Caki2 (cell line): ENCODE measurements at places on chromosomes 13 and 19. TPM values are rescaled to one million over a fixed set of nuclear protein-coding genes. Genes with fewer than 3 reads are reported as not detected.

DNA sequence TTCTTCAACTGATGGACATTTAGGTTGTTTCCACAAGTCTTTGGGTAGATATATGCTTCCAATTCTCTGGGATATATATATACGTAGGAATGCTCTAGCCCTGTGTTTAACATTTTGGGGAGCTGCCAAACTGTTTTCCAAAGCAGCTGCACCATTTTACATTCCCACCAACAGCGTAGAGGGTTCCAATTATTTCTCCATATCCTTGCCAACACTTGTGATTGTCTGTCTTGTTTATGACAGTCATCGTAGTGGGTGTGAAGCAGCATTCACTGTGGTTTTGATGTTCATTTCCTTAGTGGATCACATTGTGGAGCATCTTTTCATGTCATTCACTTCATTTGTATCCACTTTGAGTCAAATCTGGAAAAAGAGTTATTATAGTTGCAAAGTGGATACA, 4.7 kb upstream of the CBLC start:
- no peak for DNase-seq

GRCh38 chr19:10052602-10053360, 33.3 kb upstream of the SHFL start:
- no peak for DNase-seq

GRCh38 chr19:39403331-39404312, 3.0 kb upstream of the ZFP36 start:
- DNase-seq: peak; percentile 98

DNA sequence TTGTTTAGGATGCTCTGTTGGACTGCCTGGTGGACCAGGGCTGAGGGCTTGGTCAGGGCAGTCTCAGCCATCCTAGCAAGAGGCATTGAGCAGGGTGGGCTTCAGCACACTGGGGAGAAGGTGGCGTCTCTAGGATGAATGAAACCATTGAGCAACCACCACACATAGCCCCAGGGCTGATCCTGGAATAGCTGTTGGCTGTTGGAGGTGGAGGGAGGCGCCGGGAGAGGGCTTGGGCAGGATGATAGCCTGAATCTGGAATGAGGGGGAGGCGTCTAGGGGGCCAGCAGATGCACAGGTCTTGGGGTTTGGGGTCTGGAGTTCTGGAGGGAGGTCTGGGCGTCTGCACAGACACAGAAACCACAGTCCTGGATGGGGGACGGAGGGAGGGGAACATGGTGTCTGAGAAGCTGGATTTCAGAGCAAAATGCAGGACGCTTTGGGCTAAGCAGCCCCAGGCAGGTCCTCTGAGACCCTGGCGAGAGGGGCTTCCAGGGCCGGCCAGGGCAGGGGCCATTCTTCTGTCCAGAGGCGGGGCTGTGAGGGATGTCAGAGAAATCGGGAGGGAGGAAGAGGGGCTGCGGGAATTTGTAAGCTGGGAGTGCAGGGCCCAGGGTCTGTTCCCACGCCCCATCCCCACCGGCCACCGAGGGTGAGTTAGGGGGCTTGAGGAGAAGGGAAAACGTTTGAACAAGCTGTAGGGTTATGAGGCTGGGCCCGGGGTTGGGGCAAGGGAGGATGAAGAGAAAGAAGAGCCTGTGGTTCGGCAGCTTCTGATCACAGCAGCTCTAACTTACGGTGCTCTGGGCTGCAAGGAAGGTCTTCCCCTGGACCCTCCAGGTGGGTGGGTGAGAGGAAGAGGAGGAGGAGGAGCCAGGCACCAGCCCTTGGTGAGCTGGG, 5.2 kb downstream of the TRAPPC5 start:
- DNase-seq: no peak

DNA sequence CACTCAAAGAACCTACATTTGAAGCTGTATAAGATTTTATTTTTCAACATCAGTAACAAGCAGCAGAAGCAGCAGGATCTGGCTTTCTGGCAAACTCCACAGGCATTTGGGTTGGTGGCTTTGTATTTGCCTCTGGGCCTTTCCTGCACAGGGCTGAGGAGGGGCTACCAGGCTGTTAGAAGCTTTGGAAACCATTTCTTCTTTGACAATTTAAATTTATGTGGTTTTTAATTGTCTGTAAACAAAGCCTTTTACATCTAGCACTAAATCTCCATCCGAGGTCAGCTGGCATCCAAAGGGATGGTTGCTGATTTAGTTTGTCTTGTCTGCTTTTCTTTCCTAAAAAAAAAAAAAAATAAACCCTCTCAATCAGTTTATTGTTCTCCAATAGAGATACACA, 127.5 kb upstream of the OBI1 start:
- no peak for DNase-seq

DNA sequence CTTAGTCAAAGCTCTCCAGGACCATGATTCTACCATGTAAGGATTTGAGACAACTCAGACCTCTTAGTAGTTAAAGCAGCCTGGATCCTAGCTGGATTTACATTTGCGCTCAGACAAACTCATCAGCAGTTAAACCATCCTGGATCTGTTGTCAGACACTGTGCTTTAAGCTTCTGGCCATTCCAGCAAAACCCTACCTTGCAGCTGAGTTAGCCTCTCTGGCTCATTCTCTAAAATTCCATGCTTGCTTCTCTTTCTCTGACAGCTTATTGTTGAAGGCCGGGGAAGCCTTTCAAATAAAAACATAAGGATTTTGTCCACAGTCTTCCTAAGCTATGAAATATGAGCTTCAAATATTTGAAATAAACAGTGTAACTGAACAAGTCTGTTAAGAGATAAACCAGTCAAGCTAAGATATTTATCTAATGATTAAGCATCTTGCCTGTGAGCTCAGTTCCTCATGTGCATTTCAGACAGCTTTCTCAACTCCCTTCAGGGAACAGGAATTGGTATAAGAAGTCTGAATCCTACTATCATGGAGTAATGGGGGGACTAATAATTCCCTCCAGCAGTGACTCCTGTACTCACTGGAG, 89.3 kb downstream of the SLAIN1 start:
- no peak for DNase-seq

DNA sequence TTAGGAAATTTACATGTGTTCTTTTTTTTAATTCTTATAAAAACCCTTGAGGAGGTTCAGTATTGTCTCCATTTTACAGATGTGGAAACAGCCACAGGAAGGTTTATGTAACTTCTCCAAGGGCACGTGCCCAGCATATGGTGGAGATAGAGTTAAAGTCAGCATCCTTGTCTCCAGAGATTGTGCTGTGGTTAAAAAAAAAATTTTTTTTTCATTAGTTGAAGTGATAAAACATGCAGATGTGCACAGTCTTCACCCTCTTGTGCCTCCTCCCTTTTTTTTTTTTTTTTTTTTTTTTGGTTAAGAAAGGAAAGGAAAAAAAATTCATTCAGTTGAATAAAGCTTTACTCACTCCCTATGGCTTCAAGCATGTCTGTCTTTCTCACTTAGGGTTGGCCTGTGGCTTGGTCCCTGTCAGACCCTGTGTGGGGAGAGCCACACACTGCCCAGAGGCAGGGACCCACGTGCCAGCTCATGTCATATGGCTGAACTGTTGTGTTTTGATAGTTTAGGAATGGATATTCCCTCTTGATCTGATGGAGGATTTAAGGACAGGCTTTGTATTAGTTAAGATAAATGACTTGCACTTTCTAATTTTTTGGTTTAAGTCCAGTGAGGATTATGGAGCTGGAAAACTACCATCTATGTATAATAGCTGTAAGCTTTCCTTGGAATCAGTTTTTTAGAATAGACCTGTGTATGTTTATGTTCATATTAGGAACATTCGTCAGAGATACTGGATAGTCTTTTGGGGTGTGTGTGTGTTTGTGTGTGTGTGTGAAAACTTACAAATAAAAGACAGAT, 19.3 kb downstream of the RNASEH2B start:
- DNase-seq: no peak

- no peak for DNase-seq
These were observed 5.7 kb downstream of the POLR1D start for GRCh38 chr13:27627380-27627779.

Gene TMC4
- not detected in 2 replicates for total RNA-seq

- DNase-seq: no peak
These were observed 64.2 kb downstream of the DPY19L3 start for GRCh38 chr19:32469795-32470194.

- DNase-seq: no peak
These were observed 10.0 kb downstream of the KCNC3 start for GRCh38 chr19:50319156-50319555.

Gene CNMD
- total RNA-seq: not detected in 2 replicates

GRCh38 chr19:50512999-50513745, 541 bp downstream of the ASPDH start:
- DNase-seq: no peak

- DNase-seq: no peak
These were observed 19.7 kb upstream of the IRGC start for GRCh38 chr19:43695985-43696704.

DNA sequence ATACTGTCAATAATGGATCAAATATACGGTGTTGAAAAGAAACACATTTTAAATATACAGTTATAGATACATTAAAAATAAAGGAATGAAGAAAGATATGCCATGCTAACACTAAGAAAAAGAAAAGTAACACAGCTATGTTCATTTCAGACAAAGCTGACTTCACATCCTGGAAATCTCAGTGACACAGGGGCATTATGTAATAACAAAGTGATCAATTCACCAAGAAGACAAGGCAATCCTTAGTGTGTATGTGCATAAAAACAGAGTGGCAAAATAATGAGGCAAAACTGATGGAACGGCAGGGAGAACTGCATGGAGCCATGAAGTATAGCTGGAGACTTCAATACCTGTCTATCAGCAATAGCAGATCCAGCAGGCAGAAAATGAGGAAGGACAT, 13.1 kb downstream of the ZNF14 start:
- DNase-seq: no peak

- no peak for DNase-seq
These were observed 123.3 kb downstream of the AKAP11 start for GRCh38 chr13:42395086-42395821.

DNA sequence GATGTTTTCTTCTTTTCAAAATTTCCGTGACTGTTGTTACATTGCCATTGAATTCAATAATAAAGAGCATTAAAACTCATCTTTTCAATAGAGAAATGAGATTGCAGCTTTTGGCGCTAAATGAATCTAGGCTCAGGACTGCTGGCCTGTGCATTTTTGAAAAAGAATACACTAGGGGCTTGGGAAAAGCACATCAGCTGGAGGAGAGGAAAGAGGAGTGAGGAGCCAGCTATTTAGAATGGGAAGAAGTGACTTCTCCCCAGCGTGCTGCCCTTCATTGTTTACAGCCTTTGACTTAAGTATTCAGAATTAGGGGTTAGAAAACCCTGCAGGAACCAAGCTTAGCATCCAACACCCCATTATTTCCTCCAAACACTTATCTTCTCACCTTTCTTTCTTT, 43.3 kb downstream of the TNFSF11 start:
- no peak for DNase-seq

DNA sequence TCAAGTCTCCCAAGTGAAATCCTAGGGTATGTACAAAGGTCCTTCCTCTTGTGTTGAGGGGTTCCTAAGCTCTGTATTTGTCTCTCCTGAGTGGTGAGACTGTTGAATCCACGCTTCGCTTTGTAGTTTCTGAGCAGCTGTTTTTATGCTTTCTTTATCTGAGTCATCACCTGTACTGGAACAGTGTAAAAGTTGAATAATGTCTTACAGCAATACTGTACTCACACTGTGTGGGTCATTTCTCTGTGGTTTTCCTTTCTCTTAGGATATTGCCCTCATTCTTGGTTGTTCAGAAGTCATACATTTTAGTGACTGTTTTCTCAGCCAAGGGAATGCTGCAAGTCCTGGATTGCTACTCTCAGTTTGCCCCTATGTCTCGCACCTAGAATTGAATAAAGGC, 1596.6 kb downstream of the SLITRK5 start:
- no peak for DNase-seq

GRCh38 chr13:74466864-74467263, 332.7 kb upstream of the KLF12 start:
- no peak for DNase-seq

GRCh38 chr13:59673286-59673685, 490.4 kb downstream of the DIAPH3 start:
- DNase-seq: no peak

DNA sequence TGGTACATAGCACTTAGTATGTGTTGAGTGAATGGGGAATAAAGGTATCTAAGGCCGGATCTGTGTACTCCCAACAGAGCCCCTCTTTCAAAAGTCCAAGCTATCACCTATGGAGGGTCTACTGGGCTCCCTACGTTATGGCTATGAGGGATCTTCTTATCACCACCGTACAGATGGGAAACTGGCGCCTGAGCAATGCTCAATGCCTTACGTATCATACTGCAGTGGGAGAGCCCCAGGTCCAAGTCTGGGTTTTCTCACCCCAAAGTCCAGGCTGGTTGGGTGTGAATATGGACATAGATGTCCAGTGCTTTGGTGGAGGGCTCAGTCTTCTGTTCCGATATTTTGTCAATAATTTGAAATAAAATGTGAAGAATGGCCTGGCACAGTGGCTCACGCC, 13.1 kb upstream of the GGACT start:
- no peak for DNase-seq

DNA sequence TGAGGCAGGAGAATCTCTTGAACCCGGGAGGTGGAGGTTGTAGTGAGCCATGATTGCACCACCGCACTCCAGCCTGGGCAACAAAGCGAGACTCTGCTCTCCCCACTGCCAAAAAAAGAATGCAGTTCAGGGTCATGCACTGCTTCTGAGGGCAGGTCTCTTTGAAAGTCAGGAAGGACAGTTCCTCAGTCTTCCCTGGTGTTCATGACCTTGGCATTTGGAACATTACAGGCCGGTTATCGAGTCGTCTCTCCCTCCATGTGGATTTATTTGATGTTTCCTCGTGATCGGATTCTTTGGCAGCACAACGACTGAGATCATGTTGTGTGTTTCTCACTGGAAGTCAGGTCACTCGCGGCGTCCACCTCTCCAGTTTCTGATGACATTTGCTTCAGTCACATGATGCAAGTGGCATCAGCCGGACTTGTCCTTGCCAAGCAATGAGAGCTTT, 17.2 kb downstream of the FGF21 start:
- no peak for DNase-seq

DNA sequence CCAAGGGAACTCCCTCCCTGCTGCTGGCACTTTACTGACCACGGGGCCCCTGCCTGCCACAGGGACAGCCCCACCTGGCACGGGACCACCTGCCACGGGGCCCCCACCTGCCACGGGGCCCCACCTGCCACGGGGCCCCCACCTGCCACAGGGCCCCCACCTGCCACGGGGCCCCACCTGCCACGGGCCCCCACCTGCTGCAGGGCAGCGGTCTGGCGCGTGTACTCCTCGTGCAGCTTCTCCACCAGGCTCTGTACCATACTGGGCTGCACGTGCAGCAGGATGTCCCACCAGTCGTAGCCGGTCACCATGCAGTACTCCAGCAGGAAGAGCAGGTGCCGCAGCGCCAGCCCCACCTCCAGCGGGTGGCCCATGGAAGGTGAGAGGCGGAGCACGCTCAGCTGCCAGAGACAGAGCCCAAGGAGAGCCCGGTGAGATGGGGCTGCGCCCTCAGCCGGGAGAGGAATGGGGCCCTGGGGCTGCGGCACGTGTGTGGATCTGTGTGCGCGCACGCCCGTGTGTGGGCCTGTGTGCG, 16.1 kb downstream of the MED16 start:
- DNase-seq: no peak

Gene LILRB1
- not detected in 2 replicates for total RNA-seq

GRCh38 chr19:49594157-49594992, 3.4 kb downstream of the PRR12 start:
- no peak for DNase-seq
